ENCODE measurements at places on chromosomes 1 and 21.
A peak's percentile ranks its signal among the peaks of the same experiment; 100 is the strongest.

DNA sequence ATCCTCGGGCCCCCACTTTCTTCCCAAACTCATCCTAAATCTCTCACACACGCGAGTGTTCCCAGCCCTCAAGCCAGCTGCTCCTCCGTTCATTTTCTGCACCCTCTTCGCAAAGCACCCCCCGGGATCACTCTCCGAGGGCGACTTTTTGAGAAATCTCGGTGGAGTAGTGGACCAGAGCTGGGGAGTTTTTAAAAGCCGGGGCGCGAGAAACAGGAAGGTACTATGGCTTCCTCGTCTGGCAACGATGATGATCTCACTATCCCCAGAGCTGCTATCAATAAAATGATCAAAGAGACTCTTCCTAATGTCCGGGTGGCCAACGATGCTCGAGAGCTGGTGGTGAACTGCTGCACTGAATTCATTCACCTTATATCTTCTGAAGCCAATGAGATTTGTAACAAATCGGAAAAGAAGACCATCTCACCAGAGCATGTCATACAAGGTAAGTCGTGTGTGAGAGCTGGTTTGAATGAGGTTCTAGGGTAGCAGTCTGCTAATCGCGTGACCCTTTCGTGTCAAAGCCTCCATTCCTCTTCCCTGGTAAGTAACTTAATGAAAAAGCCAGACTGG is 800 bp downstream of the DR1 start:
- DNase-seq = peak; percentile 74

DNA sequence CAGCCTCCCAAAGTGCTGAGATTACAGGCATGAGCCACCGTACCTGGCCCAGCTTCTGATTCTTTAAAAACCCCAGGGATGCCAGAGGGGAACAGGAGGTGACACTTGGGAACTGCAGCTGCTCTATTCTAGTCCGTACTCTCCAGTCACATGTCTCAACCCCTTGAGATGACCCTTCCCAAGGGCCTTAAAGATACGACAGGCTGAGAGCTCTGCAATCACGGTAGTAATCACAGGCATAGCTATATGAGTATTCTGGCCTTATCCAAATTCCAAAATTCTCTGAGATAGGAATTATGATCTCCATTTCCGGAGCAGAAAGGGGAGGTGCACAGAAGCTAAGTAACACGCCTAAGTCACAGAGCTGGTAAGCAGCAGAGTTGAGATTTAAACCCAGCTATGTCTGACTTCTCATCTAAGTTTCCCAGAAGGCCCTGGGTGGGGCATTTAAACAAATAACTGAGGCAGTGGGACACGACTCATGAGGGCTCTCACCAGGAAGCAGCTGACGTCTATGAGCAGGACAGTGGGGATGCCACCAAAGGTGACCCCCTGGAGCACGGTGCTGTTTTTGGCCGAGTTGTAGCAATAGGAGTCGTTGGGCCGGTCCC is 5.2 kb downstream of the TMEM63A start:
- peak; percentile 76 for DNase-seq

DNA sequence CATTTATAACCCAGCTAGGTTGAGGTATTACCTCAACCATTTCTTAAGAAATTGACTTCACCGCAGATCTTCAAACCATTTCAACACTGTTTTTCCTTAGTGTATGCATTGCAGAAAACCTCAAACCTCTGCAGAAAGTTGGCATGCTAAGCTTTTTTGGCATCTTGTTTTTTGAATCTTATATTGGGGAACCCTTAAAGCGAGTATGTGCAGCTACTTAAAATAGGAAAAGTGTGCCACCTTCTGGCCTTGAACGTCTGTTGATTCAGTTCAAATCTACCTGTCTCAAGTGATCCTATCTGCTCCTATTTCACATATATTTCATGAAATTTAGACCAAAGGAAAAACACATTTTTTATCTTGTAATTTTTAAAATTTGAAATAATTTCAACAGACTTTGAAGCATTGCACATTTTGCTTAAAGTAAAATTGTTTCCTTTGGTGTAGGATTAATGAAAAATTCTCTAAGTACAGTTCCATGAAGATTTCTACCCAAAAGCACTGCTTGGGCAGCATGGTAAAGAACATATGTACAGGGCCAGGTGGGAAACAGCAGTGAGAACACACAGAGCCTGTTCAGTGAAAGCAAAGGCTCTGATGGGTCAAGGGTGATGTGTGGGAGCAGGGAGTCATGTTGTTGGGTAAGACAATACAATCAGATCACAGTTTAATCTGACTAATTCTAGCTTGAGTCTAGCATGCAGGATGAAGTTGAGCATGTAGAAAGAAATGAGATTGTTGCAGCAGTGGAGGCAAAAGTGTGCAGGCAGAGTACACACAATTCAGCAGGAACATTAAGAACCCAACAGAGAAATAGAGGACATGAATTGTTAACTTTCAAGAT is 17.2 kb downstream of the HENMT1 start:
- DNase-seq = peak; percentile 91

DNA sequence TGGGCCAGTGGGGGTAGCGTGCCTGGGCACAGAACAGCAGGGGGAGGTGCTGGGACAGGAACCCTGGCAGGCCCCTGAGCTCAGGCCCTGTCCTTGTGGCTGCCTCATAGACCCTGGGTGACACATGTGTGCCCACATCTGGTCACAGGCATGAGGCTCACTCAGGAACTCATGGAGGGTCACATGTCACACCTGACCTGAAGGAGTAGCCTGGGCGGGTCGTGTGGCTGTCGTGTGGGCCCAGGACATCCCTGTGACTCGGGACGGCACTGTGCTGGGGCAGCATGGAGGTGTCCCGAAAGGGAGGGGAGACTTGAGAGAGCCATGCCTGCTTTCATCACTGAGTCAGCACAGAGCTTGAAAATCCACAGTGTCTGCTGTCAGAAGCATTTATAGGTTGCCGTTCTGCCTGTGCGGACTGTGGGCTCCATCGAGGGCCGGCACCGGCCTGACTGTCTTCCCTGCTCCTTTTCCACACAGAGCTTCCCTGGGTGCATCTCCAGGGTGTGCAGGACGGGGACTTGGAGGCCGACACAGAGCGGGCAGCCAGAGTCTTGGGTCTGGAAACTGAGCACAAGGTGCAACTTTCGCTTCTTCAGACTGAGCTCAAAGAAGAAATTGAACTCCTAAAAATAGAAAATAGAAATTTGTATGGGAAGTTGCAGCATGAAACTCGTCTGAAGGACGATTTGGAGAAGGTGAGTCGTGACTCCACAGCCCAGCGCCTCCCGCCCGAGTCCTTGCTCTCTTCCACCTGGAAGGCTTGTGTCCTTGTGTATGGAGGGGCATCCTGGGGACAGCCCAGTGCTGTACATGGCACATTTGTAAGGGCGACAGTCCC is 32.8 kb downstream of the PCNT start:
- DNase-seq = peak; percentile 65

DNA sequence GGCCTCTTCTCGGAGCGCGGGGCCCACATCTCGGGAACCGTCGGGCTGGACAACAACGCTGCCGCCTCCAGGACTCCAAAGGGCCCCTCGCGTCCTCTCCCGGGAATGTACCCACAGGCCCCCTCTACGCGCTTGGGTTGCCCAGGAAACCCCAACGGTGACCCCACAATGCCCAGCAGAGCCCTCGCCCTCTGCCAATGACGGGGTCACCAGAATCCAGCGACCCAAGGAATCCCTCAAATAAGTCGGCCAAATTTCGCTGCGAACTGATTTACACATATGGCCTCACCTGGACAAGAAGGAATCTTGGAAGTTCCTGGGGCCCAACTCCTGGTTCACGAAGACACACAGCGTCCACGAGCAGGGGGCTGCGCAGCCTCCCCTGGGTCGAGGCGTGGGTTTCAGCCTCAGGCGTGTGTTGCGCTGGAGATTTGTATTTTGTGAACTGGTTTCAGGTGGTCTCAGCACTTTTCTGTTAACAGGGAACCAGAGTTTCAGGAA is 78.1 kb downstream of the DESI2 start:
- no peak for DNase-seq

DNA sequence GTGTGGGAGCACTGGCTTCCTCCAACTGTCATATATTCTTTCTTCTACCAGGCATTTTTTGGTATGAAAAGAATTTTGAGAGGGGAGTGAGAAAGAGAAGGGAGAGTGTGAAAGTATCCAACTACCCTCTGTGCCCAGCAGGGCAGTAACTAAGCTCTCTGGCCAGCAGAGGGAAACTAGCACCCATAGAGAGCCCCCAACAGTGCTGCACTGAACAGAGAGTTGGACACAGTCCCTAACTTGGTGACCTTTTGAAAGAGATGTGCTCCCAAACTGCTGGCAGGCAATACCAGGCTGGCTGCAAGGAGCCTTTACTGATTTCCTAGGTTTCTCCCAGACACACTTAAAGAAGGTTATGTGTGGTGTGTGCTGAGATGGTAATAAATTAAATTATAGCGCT is 118.8 kb upstream of the PBX1 start:
- peak; percentile 22 for DNase-seq

DNA sequence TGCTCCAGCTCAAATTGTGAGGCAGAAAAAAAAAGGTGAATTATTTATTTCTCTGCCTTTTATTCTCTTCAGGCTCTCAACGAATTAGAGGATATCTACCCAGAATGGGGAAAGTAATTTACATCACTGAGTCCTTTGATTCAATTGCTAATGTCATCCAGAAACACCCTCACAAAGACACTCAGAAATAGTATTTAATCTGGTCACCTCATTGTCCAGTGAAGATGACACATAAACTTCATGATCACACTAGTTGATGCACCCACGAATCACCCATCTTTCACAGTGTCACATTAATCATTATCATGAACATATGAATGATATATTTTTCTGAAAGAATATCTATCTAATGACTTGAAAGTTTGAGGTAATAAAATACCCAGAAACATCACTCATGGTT is 868.5 kb downstream of the BRINP3 start:
- DNase-seq = no peak

DNA sequence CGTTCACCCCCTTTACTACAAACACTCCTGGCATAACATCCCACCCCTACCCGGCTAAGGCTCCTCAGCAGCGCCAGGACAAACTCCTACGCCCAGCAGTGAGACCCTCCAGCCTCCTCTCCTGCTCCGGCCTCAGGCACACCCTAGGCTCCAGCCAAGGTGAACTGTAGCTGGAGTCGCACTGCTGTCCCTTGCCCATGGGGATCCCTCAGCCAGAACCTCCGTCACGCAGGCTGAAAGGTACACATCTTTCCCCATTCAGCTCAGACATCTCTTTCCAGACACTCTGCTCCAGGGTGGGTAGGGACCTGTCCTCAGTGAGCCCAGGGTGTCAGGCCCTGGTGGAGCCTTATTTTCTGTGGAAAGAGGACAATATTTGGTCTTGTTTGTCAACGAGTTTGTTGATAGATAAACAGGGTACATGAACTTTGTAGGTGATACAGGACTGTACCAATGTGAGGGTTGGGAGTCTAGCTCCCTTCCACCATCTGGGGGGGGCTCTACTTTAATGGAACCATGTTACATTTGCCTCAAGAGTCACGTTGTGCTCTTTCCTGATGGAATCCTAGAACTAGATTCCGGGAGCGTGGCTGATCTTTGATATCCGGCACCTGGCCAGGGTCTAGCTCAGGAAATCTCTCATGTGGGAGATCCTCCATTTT is 56.5 kb upstream of the SSBP3 start:
- DNase-seq = no peak

DNA sequence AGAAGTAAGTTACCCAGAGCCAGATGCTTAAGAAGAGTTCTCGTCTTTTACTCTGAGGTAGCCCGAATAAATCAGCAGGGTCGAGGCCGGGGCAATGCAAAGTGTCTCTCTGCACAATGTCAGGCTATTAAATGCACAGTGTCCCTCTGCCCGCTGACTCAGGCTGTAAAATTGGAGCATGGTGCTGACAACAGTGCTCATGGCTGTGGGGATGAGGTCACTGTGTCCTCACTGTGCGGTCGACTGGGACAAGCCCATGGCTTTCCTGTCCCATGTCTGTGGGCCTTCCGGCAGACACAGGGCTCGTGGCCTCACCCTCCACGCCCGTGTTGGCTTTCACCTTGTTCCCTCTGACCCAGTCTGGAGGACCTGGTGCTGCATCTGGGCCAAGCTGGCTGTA is 14.6 kb upstream of the SLC2A1 start:
- no peak for DNase-seq

GRCh38 chr1:61081686-61082310 is 563 bp upstream of the NFIA start:
- peak; percentile 87 for DNase-seq

DNA sequence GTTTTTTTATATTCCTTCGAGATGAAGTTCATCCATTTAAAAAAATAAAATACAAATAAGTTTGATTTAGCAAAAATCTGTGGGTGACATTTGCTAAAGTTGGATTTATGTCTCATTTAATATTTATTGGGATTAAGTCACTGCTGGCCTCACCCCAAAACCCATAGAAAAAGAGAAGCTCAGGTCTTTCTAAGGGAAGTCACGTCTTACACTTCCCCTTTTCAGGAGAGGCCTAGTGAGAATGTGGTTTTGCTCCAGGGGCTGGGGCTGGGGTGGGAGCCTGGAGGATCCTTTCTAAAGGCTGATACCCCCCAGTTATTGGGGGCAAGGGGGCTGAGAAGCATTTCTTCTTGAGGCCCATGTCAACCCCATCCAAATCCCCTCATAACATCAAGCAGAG is 300.3 kb downstream of the DSCAM start:
- DNase-seq = no peak

- DNase-seq = no peak
Observed at GRCh38 chr1:163173121-163173520, 29.6 kb downstream of the RGS5 start.

DNA sequence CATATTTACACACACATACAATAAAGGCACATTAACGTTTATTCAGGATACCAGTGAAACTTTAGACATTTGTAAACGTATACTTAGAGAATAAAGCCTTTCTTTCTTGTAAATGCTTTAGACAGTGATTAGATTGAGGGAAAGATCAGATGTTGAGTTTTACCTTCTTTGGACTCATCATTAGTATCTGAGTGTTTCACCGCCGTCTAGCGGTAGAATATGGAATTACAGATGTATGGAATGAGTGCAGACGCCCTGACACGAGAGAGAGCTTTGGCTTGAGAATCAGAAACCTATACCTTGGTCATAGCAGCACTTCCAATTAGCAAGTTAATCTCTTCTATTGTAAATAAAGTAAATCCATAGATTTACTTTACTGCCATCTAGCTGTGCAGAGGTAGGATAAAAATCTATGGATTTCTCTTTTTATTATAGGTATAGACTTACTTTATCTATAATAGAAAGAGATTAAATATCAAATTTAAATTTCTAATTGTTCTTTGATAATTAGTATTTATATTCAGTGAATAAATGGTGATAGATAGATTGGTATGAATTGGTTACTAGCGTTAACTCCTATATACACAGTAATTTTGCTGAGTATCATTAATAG is 12.6 kb downstream of the FLG2 start:
- DNase-seq = no peak

Measured in osteoblast (primary cell).